Stimulated activated CD4-positive, alpha-beta T cell treated with anti-CD3 and anti-CD28 coated beads, Interleukin-2, amount 100 ng/mL, for 24 hours (primary cell): ENCODE measurements at places on chromosomes 11 and 22.
A peak's percentile ranks its signal among the peaks of the same experiment; 100 is the strongest.

GRCh38 chr22:33579448-33580093, 340.7 kb downstream of the LARGE1 start:
- peak; percentile 21 for DNase-seq

GRCh38 chr22:42344361-42344905, 74.0 kb upstream of the TCF20 start:
- no peak for DNase-seq

GRCh38 chr11:607971-608659, 7.6 kb downstream of the IRF7 start:
- no peak for DNase-seq

- DNase-seq, result no peak
These were observed 198.5 kb upstream of the CTSC start for GRCh38 chr11:88535916-88536547.

DNA sequence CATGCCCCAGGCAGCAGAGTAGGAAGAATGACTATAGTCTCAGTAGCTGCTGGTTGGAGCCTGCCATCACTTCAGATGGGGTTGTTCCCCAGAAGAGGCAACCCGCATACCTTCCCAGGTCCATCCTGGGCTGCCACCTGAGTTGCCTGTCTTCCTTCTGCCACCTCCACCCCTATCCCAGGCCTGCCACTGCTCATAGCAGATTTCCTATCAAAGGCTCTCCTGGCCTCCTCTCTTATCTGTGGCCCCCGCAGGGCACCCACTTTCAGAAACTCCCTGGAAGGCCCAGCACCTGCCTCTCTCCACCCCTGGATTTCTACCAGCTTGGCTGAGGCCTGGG, 649 bp upstream of the NR1H3 start:
- DNase-seq, result no peak

GRCh38 chr11:128926437-128927107, 16.1 kb downstream of the TP53AIP1 start:
- no peak for DNase-seq

- no peak for DNase-seq
These were observed 57.8 kb downstream of the FAM181B start for GRCh38 chr11:82675838-82676237.

DNA sequence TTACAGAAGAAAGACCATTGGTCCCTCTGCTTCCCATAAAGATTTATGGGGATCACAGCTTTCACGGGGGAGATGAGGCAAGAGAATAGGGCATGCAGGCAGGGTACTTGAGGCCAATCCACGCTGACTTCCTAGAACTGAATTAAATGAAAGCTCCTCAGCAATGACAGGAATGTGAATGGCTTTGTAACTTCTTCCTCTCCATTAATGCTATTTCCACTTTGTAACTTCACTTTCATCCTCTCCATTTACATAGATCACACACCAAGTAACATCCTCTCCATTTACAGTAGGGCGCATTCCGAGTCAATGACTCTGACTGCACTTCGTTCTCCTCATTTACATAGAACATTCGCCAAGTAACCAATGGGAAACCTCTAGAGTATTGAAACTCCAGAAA, 89.8 kb downstream of the PIWIL4 start:
- no peak for DNase-seq

DNA sequence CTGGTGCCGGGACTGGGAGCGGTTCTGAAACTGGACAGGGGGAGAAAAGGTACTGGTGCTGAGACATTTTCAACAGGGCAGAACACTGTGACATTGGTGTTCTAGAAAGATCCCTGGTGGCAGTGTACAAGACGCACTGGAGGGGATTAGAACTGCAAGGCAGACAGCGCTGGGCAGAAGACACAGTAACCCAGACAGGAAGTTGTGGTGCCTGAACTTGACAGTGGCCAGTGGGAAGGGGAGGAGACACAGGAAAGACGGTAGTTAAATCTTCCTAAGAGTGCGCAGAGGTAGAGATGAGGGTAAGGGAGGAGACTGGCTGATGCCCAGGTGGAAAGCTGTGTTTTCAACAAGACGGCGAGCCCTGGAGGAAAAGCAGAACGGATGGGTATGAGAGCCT, 24.5 kb downstream of the FAM227A start:
- DNase-seq, result no peak

- DNase-seq, result peak; percentile 32
These were observed 4.4 kb upstream of the PYGM start for GRCh38 chr11:64764040-64764611.

- DNase-seq, result peak; percentile 90
These were observed 28.3 kb downstream of the SERHL2 start for GRCh38 chr22:42581762-42582716.
